Left colon (tissue), 2 donors: ENCODE measurements at places on chromosomes 7 and 10.
A peak's percentile ranks its signal among the peaks of the same experiment; 100 is the strongest.

GRCh38 chr7:10122551-10123100 lies 851.0 kb upstream of the PHF14 start:
- DNase-seq, result no peak

GRCh38 chr7:110591341-110591740 lies 499.6 kb upstream of the LRRN3 start:
- no peak for DNase-seq

DNA sequence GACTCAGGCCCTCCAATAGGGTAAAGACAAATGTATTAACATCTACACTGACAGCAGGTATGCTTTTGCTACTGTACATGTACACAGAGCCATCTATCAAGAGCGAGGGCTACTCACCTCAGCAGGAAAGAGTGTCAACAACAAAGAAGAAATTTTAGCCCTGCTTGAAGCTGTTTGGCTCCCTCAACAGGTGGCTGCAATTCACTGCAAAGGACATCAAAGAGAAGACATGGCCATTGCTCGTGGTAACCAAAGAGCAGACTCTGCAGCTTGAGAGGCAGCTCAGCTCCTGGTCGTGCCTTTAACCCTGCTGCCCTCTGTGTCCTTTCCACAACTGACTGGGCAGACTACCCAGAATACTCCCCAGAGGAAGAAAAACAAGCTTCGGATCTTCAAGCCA lies 5.1 kb downstream of the AKR1B15 start:
- DNase-seq, result no peak

DNA sequence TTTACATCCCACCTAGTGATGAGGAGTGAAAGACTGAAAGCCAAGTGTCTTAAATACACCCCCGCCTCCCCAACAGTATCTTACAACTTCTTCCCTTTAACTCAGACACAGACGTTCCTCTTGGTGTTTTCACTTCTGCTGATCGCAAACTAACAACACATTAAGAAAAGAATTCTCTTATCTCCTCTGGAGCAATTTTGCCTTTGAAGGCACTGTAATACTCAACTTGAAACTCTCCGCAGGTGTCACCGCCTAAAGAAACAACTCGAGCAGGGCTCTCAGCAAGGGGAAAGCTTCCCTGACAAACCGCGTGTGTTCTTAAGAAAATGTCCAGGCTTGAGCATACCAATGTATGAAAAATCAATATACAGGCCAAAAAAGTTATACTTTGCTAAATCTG lies 452 bp downstream of the SEMA3C start:
- no peak for DNase-seq

DNA sequence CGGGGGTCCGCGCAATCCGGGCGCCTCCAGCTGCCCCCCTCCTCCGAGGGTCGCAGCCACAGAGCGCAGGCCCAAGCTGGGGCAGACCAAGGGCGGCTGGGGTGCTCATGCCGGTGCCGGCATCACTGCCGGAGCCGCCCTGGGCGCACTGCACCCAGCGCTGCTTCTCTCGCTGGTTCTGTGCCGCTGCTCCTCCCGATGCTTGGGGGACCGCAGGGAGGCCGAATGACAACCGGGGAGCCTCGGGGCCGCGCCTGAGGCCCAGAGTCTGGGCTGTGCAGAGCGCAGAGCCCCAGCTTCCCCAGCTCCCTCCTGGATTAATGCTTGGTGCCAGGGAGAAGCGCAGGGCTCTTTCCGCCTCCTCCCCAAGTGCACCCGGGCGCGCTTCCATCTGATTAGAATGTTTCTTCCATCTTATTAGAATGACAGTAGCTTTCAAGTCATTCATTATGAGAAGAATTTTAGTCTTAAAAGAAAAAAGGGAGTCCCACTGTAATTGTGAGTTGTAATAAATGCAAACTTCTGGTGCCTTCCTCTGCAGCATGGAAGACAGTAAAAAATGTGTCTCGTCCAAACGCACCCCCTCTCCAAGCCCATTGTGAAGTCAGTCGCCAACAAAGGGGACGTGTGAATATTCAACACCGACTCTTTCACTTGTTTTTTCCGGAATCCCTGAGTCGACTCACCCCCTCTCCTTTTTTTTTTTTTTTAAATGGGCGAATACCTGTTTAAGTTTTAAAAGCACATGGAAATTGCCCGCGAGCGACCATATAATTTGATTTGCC lies 19.5 kb upstream of the PTF1A start:
- DNase-seq, result no peak

- DNase-seq, result no peak
These were observed 12.3 kb downstream of the ZNF316 start for GRCh38 chr7:6649241-6649961.

- no peak for DNase-seq
These were observed 40.5 kb upstream of the CAMK1D start for GRCh38 chr10:12308736-12309375.

GRCh38 chr7:5629941-5630340 lies 151.5 kb downstream of the RNF216 start:
- no peak for DNase-seq

- no peak for DNase-seq
These were observed 53.5 kb upstream of the ARHGAP12 start for GRCh38 chr10:31982111-31982510.

DNA sequence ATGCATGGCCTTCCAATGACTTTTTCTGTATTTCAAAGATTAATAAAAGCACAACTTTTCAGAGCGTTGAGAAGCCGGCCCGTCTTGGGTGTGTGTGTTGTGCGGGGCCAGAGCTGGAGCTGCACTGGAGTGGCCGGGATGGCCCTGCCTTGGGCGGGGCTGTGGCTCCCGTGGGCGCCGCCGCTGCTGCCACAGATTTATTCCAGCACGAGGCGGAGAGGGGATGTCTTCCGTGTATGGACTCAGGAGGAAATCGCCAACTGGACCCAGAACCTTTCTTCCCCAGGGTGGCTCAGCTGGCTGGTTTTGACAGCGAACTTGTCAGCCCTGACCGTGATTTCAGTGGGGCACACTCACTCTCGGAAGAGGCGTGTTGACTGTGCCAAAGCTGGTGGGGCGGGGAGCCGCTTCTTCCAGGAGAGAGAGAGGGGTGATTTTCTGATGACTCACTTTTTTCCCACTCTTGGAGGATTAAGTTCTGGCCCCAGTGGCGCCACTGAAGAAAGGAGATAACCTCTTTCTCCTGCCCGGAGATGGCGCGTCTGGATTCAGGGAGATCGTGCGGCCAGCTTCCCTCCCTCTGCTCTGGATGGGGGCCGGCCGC lies 72.4 kb downstream of the DNAJB6 start:
- DNase-seq, result no peak

GRCh38 chr7:35513828-35514227 lies 181.1 kb downstream of the HERPUD2 start:
- no peak for DNase-seq

DNA sequence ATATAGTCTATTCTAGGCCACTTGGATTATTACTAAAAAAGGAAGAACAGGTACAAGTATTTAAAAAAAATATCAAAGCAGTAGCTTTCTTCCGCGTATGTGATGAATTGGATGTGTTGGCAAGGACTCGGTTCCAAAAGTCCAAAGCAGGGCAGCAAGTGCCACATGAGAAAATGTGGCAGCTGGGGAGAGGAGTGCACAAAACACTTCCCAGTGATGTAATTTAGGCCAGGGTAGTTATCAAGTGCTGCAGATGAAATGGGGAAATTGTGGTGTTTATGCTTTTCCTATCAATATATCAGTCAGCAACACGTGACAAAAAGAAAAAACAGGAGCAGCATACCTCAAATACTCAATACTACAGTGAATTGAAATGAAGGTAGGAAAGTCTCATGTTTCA lies 7.0 kb downstream of the RHOBTB1 start:
- DNase-seq, result no peak

- no peak for DNase-seq
These were observed 62.0 kb downstream of the VSTM4 start for GRCh38 chr10:49053053-49053997.

DNA sequence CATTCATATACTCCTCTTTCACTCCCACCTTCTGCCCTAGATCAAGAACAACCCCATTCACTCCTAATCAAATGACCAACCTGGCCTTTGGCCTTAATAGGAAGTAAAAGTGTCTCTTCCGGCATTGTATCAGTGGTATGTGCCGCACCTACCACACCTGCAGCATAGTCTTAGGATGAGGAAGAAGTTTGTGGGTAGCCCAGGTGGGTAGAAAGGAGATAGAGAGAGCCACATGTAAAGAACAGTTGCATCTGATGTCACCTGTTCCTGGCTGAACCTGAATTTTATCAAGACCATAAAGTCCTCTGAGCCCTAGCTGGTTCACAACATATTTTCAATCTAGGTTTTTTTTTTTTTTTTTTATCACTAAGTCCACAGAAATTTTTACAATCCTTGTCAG lies 55.5 kb upstream of the PTPN12 start:
- peak; percentile 28 for DNase-seq

GRCh38 chr7:116188-116981 lies 76.0 kb upstream of the FAM20C start:
- DNase-seq, result no peak

GRCh38 chr7:157519246-157519645 lies 182.4 kb downstream of the DNAJB6 start:
- no peak for DNase-seq

GRCh38 chr10:27720529-27720928 lies 25.1 kb downstream of the MKX start:
- DNase-seq, result no peak

GRCh38 chr10:62610649-62611229 lies 193.8 kb upstream of the ADO start:
- peak; percentile 55 for DNase-seq

DNA sequence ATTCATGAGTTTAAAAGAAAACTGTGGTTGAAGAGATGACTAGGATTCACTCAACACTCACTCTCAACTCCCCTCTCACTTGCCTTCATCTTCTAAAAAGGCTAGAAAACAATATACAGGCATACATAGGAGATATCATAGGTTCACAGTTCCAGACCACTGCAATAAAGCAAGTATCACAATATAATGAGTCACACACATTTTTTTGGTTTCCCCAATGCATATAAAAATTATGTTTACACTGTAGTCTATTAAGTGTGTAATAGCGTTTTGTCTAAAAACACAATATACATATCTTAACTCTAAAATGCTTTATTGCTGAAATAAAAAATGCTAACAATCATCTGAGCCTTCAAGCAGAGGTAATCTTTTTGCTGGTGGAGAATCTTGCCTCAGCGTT lies 104.9 kb upstream of the PDE1C start:
- no peak for DNase-seq

DNA sequence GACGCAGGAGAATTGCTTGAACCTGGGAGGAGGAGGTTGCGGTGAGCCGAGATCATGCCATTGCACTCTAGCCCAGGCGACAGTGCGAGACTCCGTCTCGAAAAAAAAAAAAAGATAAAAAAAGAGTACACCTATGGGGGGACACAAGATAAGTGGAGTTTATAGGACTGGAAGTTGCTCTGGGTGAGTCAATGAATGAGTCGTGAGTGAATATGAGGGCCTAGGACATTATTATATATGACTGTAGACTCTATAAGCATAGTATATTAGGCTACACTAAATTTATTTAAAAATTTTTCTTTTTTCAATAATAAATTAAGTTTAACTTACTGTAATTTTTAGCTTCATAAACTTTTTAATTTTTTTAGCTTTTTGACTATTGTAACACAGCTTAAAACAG lies 19.4 kb upstream of the SGCE start:
- DNase-seq, result no peak

- DNase-seq, result no peak
These were observed 28.9 kb upstream of the ECHDC3 start for GRCh38 chr10:11713186-11713743.

- DNase-seq, result no peak
These were observed 94.9 kb downstream of the AKR1D1 start for GRCh38 chr7:138170959-138171703.

DNA sequence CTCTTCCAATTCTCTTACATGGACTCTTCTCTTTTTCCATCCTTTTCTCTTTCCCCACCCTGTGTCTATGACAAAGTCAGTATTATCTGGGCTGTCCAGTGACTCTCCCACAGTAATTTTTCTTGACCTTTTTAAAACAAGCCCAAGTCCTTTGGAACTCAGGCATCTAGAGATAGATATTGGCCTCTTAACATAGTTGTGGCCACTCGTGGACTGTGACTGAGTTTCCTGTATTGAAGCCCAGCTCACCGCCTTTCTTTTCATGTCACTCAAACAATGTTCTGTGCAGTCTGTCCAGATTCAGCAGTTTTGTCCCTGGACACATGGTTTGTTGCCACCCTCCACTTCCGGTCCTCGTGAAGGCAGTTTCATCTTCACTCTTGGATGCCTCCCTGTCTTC lies 110.9 kb upstream of the CDC14C start:
- no peak for DNase-seq

GRCh38 chr7:81715984-81716588 lies 53.8 kb downstream of the HGF start:
- DNase-seq, result no peak

- no peak for DNase-seq
These were observed 5.2 kb downstream of the ADAP1 start for GRCh38 chr7:949021-949934.

DNA sequence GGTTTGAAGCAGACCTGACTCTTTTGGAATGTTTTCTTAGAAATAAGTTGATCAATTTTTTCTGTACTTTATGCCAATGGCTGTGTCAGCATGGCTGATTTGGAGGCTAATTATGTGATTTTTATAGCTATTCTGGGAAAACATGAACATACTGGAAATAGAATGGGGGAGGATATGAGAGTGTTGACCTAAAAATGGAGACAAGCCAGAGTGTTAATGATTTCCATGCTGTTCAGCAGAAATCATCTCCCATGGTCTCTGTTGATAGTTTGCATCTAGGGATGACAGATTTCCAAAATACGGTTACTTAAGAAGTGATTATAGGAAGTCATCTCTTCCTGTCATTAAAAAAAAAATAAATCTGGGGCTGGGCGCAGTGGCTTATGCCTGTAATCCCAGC lies 32.7 kb upstream of the DMTF1 start:
- no peak for DNase-seq

- DNase-seq, result no peak
These were observed 75.0 kb upstream of the JCAD start for GRCh38 chr10:30134171-30134945.

- DNase-seq, result no peak
These were observed 34.5 kb downstream of the SRRM3 start for GRCh38 chr7:76236224-76236623.

GRCh38 chr10:16949816-16950215 lies 132.6 kb upstream of the RSU1 start:
- DNase-seq, result no peak

- no peak for DNase-seq
These were observed 85.4 kb downstream of the CDK14 start for GRCh38 chr7:90681336-90682022.

DNA sequence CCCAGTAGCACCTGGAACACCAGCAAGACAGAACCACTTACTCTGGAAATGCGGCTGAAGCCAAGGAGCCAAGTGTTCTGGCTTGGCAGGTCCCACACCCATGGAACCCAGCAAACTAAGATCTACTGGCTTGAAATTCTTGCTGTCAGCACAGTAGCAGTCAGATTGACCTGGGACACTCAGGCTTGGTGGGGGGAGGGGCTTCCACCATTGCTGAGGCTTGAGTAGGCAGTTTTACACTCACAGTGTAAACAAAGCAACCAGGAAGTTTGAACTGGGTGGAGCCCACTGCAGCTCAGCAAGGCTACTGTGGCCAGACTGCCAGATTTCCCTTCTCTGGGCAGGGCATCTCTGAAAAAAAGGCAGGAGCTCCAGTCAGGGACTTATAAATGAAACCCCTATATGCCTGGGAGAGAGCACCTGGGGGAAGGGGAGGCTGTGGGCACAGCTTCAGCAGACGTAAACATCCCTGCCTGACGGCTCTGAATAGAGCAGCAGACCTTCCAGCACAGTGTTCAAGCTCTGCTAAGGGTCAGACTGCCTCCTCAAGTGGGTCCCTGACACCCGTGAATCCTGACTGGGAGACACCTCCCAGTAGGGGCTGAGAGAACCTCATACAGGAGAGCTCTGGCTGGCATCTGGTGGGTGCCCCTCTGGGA lies 121.2 kb downstream of the MTERF1 start:
- DNase-seq, result peak; percentile 94
